ENCODE measurements at places on chromosomes 11 and 22.
A peak's percentile ranks its signal among the peaks of the same experiment; 100 is the strongest.

DNA sequence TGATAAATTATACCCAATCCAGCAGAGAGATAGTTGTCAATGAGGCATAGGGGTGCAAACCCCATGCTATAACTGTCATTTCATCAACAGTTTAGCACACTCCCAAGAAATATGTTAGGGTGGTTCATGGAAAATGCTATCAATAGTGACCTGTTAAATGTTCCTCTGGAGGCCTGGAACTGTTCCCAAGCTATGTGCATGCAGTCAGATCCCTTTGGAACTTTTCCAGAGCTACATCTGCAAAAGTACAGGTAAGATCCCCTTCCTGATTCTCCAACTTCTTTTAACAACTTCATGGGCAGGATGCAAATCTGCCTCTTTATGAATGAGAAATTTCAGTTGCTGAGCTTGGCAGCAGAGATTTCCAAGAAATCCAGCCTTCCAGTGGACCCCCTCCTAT, 27.2 kb downstream of the ABTB2 start:
- DNase-seq: no peak

DNA sequence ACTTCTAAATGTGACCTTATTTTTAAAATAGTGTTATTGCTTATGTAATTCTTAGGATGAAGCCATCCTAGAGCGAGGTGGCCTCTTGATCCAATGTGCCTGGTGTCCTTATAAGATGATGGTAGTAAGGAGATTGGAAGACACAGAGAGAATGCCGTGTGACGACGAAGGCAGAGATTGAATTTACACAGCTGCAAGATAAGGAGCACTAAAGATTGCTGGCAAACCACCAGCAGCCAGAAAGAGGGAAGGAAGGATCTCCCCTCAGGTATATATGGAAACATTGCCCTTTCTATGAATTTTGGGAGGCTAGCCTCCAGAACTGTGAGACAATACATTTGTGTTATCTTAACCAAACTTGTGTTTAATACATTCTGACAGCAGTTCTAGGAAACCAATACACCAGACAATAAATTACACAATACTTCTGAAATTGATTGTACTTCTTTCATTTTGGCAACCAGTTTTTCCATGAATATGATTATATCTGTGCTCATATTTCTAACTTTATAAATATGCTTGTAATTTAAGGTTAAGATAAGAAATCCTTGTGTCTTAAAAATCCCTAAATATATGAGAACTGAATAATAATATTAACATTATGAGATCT, 86.3 kb upstream of the VPREB1 start:
- no peak for DNase-seq

GRCh38 chr22:21994881-21995444, 12.4 kb upstream of the TOP3B start:
- DNase-seq: no peak

- DNase-seq: no peak
Measured at GRCh38 chr11:19727246-19727645, 14.6 kb downstream of the NAV2 start.

DNA sequence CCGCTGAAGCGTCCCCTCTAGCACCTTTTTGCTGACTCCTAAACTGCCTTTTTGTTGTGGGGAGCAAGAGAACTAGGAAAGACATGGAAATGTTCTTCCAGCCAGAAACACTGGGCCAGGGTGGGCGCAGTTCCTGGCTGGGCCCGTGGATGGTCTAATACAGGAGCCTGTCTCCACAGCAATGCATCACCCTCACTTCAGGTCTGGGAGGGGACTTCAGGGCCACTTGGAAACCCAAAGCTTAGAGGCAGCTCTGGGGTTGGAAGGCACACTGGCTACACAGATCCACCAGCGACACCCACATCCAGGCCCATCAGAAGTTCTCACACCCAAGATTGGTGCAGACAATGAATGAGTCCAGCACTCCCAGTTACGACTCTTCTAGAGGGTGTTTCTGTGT, 120.3 kb downstream of the ETS1 start:
- DNase-seq: no peak

GRCh38 chr22:29813563-29813962, 24.5 kb downstream of the ASCC2 start:
- no peak for DNase-seq

DNA sequence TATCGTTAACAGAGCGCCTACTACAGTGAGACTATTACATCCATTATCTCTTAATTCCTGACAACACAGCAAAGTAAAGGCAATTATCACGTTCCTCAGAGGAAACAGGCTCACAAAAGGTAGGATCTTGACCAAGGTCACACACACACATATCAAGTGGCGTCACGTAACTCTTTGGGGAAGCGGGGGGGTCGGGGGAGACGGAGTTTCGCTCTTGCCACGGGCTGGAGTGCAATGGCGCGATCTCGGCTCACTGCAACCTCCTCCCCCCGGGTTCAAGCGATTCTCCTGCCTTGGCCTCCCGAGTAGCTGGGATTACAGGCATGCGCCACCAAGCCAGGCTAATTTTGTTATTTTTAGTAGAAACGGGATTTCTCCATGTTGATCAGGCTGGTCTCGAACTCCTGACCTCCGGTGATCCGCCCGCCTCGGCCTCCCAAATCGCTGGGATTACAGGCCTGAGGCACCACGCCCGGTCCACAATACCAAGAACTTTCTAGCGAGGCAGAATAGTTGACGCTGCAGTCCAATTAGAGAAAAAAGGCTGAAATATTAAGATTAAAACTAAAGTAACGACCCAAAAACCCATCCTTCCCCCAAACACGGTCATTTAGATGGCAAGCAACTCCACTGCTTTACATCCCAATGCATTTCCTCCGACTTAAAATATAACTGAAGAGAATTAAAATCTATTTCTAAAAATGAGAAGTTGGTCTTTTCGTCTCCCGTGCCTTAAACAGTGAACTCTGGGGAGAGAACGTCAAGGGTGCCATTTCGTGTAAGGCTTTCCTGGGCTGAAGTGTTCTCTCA, 1.2 kb downstream of the DDX17 start:
- DNase-seq: peak; percentile 41

GRCh38 chr11:26985943-26986342, 8.0 kb upstream of the FIBIN start:
- DNase-seq: no peak

DNA sequence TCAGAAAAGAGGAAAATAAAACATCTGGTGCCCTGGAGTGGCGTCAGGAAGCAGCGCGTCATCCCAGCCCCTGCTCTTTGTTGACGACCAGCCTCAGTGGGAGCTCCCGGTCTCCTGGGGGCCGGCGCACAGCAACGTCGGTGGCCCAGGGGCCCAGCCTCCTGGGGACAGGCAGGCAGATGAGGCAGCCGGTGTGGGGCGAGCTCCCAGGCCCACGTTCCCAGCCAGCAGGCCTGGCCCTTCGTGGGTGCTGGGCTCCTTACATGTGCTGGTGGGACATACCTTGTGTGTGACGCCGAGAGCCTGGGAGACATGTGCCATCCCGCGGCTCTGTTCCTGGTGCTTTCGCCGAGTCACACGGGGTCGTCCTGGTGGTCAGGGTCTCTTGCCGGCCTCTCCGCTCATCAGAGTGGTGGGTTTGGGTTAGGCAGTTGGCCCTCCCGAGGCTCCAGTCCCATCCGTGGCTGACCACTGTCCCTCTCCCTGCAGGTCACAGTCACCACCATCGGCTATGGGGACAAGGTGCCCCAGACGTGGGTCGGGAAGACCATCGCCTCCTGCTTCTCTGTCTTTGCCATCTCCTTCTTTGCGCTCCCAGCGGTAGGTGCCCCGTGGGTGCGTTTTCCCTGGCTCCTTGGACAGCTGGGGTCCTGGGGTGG, 116.7 kb downstream of the KCNQ1OT1 start:
- no peak for DNase-seq

DNA sequence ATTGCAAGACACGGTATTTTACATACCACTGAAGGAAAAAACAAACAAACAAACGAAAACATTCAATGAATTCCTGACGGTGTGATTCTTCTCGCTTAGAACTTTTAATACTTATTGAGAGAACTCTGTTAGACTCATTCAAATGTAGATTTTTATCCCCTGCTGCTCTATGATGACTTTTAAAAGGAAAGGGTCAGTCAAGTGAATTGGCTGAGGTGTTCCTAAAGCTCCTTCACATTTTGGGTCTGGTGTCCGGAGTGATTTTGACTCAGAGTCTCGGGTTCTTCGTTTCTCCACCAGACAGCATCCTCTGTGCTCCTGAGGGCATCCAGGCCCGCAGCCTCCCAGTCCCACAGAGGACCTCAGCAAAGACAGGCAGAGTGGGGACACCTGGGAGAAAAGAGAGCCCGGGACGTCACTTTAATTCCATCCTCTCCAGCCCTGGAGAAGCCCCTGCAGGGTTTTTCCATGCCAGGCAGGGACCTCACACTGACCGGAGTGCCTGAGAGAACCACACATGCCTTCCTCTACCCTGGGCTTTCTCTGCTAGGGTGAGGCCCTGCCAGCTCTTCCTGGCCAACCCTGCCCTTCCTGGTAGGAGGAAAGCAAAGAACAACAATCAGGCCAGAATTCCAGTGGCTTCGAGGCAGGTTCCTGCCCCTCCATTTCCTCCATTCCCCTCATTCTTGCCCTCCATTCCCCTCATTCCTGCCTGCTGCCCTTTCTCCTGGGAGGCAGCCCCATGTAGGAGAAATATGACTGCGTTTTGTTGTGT, 1.4 kb upstream of the CSF2RB start:
- DNase-seq: no peak

DNA sequence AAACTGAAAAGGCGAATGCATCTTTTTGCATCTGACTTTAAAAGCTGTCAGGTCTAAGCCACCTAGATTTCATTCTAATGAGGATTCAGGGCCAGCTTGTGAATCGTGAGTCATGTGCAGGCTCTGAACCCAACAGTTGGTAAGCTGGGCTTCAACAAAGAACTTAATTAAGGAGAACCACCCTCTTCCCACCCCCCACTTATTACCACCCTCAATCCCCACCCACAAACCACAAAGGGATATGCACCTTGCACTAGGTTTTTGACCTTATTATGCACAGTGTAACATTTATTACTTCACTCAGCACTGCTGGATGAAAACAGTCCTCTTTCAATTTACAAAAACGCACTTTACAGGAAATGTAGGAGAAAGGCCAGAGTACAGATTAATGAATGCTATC, 94.1 kb upstream of the LIN7C start:
- no peak for DNase-seq

DNA sequence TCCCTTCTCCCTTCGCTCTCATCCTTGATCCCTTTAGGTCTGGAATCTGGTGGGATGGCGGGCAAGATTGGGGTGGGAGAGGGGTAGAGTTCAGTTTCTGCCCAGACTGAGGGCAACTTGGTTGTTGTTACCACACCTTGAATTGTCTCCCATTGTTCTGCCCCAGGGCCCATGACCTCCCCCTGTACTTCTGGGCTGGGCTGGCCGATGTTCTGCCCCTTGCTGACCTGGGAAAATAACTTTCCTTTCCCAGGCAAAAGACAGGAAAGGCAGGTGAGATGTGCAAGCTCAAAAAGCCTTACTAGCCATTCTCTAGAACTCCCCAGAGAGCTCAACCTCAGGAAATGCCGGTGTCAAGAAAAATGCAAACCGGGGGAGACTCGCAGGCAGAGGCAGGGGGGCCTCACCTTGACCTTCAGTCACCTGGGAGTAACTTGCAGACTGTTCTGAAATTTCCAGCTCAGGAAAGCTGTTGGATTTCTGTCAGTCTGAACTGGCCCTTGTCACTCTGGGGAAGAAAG, 32.4 kb upstream of the EIF3D start:
- no peak for DNase-seq

DNA sequence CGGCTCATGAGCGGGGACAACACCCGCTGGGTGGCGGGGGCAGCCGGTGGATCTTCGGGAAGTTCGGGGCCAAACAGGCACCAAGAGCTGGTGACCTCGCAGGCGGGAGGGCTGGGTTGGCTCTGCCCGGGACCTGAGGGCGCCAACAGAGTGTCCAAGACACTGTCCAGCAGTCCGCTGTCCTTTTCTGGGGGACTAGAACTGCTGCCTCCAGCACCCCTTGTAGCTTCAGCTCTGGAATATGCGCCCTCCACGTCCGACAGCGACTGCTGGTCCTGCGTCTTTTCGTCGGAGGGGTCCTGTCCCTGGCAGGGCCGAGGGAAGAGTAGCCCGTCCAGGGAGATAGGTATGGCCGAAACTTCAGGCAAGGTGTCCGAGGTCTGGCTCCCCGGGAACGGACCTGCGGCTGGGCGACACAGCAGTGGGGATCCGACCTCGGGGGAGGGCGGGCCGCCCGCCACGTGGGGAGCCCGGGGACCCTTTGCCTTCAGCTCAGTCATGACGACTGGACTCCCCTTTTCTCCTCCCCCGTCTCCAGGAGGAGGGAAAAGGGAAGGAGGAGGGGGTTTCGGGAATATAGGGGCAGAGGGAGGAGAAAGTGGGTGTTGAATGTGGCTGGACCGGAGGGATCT, 926 bp downstream of the PGR start:
- DNase-seq: no peak

DNA sequence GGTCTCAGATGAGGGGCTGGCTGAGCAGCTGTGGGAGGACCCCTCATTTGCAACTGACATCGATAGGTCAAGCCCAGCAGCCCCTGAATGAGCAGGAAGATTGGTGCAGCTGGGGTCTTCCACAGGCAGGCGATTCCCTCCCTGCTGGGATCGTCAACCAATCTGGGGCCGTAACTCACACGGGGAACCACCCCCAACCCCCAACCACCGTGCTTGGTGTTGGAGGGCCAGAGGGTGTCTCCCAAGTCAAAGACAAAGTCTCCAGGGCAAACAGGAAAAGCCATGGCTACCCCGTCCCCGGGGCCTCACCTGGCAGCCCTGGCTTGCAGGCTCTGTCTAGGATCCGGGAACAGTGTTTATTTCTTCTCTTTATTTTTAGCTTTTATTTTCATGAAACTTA, 26.9 kb upstream of the SCUBE1 start:
- no peak for DNase-seq

DNA sequence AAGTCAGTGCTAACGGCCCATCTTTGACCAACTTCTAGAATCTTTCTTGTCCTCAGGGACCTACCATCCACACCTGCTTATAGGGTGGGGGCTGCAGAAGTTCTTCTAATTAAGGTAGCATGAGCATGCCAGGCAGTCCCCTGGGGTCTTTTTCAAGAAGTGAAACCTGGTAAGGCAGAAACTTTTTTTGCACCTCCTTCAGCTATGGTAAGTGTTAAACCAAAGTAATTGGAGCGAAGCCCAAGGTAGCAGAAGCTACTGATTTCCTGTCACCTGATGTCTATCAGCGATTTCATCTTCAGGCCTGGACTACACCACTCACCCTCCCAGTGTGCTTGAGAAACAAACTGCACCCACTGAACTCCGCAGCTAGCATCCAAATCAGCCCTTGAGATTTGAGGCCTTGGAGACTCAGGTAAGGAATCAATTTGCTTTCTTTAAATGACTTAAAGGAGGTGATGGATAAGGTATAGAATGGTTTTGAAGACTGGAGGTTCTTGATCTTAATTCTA, at the start of gene MS4A1:
Gene MS4A1, plus strand, starts transcription at position 317 of the 512 bp plus-strand sequence. CDS start 6,528 bp downstream, outside the sequence.
- no peak for DNase-seq

- no peak for DNase-seq
Measured at GRCh38 chr11:93116641-93117441, 81.0 kb downstream of the SLC36A4 start.

DNA sequence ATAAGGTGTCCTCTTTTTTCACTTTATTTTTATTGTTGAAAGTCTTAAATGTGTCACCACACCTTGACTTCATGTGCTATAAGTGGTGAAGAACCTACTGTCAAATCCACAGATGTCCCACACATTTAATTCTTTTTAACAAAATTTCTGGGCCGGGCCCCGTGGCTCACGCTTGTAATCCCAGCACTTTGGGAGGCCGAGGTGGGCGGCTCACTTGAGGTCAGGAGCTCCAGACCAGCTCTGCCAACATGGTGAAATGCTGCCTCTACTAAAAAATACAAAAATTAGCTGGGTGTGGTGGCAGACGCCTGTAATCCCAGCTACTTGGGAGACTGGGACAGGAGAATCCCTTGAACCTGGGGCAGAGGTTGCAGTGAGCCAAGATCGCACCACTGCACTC, 3.0 kb downstream of the CBL start:
- DNase-seq: no peak

Data from T follicular helper cell (primary cell).